ENCODE measurements at places on chromosomes 12 and 14. TPM values are rescaled to one million over a fixed set of nuclear protein-coding genes. Genes with fewer than 3 reads are reported as not detected.

DNA sequence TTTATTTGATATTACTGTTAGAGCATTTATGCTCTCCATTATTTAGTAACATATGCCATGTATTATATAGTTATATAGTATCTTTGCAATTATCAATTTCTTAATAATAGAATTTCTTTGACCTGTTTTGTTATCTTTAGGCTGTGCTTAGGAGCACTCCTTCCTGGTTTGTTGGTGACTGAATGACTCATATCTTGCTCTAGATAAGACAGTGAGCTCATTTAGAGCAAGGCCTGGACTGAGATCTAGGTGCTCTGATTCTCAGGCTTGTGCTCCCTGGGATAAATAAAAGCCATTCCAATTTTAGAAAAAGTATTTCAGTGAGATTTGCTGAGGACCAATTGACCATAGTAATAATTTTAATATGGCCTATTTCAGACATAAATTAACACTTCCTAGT is 951.2 kb downstream of the FLRT2 start:
- no peak for DNase-seq

DNA sequence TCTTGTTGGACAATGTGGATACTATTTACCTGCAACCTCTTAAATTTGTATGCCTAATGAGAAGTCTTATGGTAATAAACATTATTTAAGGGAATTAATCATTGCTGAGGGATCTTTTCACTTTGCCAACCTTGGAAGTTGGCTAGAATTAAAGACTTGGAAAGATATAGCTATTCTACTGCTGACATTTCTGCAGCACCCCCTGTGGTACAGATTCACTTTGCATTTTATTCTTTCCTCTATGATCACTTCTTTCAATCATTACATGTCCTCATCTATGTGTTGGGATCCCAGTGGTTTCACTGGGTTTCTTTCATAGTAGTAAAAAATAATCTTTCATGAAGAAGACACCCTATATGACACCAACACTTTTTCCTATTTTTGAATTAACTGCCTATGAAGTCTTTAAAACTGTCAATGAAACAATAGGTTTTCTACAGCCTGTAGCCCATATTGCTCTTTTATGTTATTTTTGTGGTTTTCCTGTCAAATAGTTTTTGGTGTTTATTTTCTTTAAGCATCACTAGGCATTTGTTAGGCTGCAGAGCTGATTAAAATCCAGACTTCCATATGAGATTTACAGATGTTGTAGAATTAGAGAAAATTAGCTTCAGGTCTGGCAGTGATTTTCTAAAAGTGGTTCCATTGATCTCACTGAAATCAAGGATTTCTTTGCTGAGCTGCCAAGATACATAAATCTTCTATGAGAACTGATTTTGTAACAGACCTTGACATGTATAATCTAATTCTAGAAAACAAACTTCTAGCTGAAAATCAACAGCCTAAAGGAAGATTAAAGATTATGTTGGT is 256.1 kb downstream of the NAV3 start:
- DNase-seq: no peak

GRCh38 chr12:612293-612692 is 51.0 kb downstream of the NINJ2 start:
- DNase-seq: no peak

Gene HOXC10
- total RNA-seq: 15.7 TPM

Gene LGR5
- not detected for total RNA-seq

DNA sequence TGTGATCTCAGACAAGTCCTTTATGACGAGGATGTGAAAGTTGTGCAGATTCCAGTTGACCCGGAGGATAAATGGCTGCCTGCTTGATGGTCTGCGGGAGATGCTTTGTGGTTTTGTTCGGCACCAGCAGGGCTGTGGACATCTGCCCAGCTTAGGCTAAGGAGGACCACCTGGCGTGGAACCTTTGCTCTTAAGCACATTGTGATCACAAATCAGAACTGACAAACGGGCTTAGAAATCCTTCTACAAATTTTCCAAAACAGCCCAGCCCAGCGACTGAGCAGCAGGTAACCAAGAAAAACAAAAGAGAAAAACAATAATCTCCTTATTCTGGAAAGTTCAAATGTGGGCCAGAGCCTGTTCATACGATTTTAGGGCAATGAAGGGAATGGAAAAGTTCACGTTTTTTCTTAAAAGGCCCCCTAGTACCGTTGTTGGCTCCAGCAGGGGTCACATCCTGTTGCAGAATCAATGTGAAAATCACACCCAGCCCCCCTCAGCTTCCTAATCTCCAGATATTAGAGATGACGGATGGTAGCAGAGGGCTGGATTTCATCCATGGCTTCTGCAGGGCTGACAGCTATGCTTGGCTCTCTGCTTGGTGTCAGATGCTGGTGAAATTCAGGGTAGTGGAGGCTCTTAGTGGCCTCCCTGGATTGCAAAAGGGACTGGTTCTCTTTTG is 81.1 kb upstream of the RFLNA start:
- DNase-seq: no peak

Gene PAX9
- 0.12 TPM for total RNA-seq

Gene TAS2R46
- 0.17 TPM for total RNA-seq

GRCh38 chr14:103533999-103534575 is 5.1 kb downstream of the TRMT61A start:
- no peak for DNase-seq

DNA sequence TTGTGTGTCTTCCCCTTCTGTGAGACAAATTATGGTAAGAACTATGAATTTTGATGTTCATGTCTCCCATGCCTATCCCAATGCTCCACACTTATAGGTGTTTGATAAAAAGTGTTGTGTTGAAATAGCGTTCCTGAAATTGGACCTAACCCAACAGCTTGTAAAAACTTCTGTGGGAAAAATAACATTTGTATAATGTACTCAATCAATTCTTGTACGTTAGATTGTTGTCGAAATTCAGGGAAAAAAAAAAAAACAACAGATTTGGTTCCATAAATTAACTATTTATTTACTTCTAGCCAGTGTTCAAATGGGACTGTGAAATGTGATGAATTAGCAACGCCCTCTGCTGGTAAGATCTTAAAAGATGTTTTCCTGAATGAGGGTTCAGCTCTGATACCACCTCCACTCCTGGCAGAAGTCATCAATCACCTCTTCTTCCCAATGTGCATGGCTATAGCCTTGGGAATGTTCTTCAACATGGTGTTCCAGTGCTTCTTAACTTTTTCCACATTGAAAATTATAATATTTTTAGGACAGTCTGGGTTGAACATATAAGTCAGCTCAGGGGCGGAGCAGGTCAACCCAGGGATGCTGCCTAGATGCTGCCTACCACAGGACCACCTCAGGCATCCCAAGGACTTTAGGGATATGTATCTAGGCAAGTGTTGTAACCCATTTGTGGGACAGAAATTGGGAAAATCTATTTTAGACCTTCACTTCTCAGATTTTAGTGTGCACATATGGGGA is 170.6 kb downstream of the OTOGL start:
- no peak for DNase-seq

Gene MARCHF9
- total RNA-seq: 4.5 TPM

DNA sequence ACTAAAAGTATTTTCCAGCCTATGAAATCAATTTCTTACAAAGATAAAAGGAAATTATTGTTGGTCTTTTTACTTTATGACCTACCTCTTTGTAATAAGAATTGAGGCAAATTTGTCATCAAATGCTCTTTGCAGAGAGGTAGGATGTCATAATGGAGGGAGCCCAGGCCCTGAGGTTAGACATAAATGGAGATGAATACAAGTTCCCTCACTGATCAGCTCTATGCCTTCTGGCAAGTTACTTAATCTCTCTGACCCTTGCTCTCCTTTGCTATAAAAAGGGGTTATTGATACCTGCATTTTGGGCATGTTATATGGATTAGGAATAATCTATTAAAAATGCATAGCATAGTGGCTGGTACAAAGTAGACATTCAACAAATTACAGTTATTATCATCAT is 146.9 kb upstream of the KRR1 start:
- no peak for DNase-seq

DNA sequence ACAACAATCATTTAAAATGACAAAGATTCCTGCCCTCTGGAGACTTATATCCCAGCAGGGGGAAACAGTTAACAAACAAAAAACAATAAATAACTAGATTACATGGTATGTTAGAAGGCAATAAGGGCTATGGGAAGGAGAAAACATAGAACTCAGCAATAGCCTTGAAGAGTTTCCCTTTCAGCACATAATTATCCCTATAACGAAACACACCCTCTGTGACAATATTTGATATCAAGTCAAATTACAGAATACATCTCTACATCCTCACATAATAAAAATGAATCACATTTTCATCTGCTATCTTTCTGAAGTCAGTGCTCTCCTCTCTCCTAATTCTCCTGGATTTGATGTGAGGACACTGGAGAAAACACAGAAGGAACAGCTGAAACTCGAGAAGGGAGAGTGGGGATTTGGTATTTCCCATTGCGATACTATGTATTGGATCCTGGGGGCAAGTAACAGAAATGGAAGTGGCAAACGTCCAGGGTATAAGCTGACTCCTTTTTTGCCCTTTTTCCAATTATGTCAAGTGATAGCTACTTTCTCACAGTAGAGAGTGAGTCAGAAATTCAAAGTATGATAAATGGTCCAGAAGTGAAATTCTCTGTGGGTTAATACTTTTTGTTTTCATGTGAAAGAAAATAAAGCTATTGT is 9.7 kb upstream of the PTGER2 start:
- DNase-seq: no peak

DNA sequence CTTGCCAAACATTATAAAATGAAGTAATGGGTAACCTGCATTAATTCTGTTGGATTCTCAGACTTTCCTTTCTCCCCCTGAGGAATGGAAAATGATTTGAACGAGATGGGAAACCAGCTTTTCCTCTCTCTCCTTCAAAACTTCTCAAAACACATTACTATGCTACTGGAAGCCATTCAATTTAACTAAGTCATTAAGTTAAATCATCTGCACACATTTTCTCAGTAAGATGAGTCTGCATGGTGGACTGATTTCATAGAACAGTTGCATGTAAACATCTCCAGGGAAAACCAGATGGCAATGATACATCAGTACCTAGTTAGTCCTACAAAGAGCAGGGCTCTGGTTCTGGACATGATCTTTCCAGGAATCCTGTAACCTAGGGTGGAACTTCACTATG is 59.9 kb downstream of the BMP4 start:
- no peak for DNase-seq

Gene CINP
- total RNA-seq: 43.5 TPM

DNA sequence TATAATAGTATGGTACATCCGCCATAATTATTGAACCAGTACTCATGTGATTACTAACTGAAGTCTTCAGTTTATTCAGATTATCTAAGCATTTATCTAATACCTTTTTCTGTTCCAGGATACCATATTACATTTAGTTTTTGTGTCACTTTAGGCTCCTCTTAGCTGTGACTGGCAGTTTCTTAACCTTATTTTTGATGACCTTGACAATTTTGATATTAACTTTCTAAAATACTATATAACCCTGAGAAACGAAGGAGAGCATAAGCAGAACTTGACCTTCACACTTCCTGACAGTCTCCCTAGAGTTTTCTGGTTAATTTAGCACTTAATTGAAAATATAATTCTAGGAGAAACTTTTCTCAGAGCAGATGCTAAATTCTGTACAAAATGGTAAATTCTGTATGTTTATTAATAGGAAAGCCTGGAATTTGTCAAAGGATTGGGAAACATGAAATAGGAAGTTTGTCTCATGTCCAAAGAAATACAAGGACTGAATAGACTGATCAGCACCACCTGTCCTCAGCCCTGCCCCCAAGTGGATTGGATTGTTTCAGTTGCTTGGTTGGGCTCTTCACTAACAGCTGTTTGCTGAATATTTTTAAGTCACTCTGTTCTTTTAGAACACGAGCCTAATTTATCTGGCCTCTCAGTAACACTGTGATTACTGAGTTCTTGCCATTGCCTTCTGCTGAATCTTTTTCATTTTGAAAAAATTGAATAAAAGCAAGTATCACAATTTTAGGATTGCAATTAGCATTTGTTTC is 6.0 kb downstream of the BICDL1 start:
- no peak for DNase-seq

Gene GZMB
- total RNA-seq: not detected

Gene ATXN2
- total RNA-seq: 17.7 TPM

GRCh38 chr14:96660123-96660522 is 137.1 kb upstream of the VRK1 start:
- no peak for DNase-seq

Gene CPNE6
- not detected for total RNA-seq

Gene IFNG
- not detected for total RNA-seq

GRCh38 chr12:58310368-58310767 is 369.0 kb downstream of the ATP23 start:
- DNase-seq: peak; percentile 36

DNA sequence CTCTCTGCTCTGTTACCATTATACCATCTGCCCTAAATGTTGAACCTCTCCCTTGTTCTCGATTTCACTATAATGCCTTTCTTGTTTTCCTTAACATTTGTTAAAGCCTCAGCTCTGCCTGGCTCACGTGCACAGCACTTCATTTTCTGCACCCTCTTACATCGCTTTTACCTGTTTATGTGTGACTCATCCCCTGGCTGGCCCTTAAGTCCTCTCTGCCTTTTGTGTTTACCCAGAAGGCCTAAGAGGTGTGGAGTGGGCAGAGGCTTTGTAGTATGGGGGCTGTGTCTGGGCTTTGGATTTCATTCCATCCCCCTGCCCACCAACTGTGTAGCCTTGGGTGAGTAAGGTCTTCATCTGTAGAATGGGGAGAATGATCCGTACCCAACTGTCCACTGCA is 36.5 kb downstream of the UBE3B start:
- DNase-seq: no peak

GRCh38 chr12:115597157-115597712 is 680.3 kb downstream of the MED13L start:
- peak; percentile 6 for DNase-seq

GRCh38 chr12:34297790-34298164 is 275.5 kb downstream of the ALG10 start:
- DNase-seq: no peak

Gene RND1
- 8.9 TPM for total RNA-seq

Gene KCNC2
- total RNA-seq: not detected

DNA sequence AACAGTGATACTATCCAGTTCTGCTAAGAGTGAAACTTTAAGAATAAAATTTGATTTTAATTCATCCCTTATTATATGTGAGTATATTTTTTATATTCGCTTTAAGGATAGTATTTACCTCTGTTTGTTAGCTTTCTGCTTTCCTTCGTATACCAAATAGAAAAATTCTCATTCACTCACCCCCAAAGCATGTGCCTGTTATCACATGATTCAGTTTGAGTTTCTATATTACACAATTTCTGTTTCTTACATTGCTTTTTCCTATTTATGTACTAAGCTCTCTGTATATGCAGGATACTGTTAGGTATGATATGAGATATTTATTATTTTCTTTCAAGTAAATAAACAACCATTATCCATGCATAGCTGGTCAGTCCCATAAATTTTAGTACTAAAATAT is 275.2 kb downstream of the FBXL14 start:
- no peak for DNase-seq

DNA sequence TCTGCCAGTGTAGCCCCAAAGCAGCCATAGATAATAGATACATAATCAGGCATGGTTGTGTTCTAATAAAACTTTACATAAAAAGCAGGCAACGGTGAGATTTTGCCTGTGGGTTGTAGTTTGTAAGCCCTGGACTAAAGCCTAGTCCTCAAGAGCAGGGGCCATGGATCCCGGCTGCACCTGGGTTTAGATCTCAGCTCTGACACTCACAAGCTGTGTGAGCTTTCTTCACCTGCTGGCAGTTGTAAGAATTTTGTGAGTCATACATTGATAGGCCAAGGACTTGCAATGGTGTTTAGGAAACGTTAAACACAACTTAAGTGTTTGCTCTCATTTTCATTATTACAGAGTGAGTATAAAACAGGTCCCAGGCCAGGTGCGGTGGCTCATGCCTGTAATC is 395.8 kb upstream of the TBX3 start:
- no peak for DNase-seq

Gene EIF5
- 187 TPM for total RNA-seq

GRCh38 chr14:51443195-51444018 is 203.4 kb downstream of the TMX1 start:
- DNase-seq: no peak

All from epithelial cell of proximal tubule (primary cell).